ENCODE measurements at places on chromosomes 3 and 15.

GRCh38 chr3:131794766-131795388 lies 239.9 kb downstream of the CPNE4 start:
- peak; percentile 71 for DNase-seq

DNA sequence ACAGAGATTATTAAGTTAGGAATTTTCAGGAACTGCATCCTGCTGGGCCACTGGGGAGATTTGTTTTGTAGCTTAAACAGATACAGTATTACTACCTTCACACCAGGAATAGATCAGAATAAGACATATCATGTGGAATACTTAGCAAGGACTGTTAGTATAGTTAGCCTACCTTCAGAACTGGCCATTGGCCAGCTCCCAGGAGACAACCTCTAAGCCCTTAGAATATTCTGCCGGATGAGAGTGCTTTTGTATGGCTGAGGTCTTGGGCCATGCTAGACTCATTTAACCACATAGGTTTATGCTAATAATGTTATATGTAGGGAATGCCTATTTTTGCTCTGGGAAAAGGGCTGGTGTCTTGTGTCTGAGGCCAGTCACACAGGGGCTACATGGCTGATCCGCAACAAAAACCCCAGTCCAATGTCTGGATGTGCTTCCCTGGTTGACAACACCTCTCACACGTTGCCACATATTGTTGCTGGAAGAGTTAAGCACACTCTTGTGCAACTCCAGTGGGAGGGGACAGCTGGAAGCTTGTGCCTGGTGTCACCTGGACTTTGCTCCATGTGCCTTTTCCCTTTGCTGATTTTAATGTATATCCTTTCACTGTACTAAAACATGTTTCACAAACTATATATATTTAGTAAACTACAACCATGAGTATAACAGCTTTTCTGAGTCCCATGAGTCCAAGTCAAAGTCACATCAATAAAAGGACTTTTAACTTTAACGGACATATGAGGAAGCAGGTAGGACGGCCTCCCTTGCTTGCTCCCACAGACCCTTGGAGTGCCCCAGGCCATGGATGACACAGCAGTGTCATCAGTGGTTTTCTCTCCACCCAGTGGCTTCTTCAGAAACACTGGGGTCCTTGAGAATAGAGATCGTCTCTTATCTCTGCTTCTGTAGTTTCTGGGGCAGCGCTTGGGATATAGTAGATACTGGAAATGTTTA lies 118.0 kb upstream of the C3orf80 start:
- no peak for DNase-seq

- no peak for DNase-seq
Observed at GRCh38 chr15:48380198-48380597, 49.0 kb downstream of the DUT start.

GRCh38 chr3:101868534-101869464 lies 19.5 kb downstream of the NFKBIZ start:
- DNase-seq: peak; percentile 10

DNA sequence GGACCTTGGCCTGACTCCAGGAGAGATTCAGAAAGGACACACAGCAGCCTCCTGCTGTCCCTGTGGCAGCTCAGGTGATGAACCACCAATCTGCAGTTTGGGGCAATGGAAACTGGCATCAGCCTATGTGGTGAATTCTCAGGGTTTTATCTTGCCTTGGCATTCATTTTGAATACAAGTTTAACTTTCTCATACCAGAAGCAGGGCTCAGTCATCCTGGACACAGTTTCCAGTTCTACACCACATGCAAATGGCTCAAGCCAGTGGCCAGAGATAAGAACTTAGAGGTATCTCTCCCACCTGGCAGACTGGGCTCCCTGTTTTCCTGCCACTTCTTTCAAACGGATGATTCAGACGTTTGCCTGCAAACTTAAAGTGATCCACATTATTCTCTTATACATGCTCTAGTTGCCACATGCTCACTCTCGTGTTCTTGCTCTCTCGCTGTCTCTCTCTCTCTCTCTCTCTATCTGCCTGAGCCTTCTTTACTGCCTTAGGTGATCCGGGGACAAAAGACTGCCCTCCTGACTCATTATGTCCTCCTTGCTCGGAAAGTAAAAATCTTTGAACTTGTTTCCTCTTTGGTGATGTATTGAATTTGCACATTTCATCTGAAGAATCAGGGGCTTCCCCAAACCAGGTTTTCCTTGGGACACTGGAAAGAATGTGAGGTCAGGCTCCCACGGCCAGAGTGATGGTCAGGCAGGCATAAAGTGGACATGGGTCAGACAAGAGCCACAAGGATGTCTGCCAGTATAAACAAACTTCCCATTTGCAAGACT lies 99.6 kb upstream of the STT3B start:
- no peak for DNase-seq

DNA sequence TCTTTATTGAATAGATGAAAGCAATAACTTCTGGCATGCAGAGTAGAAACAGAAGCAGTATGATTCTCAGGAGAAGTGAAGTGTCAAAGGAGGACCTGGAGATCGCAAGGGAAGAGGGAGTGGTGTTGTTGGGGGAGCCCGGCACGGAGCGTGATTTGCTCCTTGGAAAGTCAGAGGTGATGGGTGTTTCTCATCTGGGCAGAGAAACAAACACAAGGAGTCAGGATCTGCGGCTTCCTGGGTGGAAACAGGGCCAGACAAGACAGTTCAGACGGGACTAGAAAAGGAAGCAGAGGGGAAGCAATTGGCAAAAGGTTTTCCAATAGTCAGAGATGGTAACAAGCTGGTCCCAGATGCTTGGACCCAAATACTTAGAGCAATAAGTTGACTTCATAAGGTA lies 34.4 kb upstream of the CCDC80 start:
- DNase-seq: no peak
